DND-41 (cell line): ENCODE measurements at places on chromosomes 7 and 10.
A peak's percentile ranks its signal among the peaks of the same experiment; 100 is the strongest.

GRCh38 chr7:149469806-149470205 is 8.9 kb upstream of the ZNF777 start:
- no peak for DNase-seq

DNA sequence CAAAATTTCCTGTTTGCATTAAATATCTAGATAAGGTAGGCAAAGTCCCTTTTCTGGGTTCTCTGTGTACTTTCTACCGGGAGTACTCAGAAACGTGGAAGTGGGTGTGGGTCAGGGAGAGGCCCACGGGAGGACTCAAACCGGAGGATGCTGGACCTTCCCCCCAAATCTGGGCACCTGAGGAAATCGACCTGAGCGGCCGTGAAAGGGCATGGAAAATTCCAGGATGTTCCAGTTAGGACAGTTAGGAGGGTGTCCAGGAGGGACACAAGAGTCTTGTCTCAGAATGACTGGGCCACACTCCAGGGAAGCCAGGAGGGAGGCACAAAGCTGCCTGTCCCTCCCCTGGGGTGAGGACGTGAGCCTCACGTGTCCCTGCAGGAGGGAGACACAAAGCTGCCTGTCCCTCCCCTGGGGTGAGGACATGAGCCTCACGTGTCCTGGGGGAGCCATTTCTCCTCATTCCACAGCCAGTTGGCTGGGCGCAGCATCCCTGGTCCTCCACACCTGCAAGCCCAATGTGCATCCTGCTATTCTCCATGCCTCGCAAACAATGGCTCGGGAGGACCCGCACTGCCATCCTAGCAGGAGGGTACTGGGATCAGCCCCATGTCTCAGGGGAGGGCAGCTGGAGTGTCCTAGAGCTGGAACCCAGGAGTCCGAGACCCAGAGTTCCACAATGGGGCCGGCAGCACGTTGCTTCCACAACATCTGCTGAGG is 190.5 kb upstream of the PPP2R2D start:
- DNase-seq, result no peak

DNA sequence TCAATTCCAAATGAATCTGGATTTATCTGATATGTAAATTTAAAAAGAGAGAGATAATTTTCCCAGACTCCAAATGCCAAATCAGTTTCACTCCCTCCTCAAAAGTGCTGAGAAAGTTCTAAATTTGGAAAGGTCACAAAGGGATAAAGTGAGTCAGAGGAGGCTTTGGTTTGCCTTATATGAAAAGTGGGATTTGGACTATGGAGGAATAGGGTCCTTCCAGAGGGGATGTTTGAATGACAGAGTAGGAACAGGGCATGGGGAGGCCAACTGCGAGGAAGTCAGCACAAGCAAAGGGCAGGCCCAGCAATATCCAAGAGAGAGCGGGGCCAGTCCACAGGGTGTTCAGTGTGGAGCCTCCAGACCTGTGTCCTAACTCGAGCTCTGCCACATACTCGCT is 9.8 kb upstream of the FAS start:
- no peak for DNase-seq

DNA sequence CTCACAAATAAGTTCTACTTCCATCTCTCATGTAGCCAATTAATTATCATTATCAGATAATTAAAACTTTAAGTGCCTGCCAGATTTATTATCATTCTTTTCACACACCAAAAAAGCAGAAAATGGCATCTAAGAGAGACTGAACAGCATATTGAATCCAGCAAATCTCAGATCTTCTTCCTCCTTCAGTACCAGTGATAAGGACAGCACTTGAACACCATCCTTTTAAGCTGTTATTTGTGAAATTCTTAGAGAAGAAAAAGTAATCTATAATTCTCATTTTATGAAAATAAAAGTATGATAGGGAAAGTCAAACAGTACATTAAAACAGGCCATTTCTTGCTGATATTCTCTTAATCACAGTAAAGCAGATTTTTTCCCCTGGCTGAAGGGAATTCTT is 104.5 kb downstream of the ELAPOR2 start:
- DNase-seq, result no peak

GRCh38 chr7:158458716-158459282 is 128.8 kb downstream of the PTPRN2 start:
- no peak for DNase-seq

- no peak for DNase-seq
Measured at GRCh38 chr10:71258446-71259145, 46.2 kb downstream of the UNC5B start.

DNA sequence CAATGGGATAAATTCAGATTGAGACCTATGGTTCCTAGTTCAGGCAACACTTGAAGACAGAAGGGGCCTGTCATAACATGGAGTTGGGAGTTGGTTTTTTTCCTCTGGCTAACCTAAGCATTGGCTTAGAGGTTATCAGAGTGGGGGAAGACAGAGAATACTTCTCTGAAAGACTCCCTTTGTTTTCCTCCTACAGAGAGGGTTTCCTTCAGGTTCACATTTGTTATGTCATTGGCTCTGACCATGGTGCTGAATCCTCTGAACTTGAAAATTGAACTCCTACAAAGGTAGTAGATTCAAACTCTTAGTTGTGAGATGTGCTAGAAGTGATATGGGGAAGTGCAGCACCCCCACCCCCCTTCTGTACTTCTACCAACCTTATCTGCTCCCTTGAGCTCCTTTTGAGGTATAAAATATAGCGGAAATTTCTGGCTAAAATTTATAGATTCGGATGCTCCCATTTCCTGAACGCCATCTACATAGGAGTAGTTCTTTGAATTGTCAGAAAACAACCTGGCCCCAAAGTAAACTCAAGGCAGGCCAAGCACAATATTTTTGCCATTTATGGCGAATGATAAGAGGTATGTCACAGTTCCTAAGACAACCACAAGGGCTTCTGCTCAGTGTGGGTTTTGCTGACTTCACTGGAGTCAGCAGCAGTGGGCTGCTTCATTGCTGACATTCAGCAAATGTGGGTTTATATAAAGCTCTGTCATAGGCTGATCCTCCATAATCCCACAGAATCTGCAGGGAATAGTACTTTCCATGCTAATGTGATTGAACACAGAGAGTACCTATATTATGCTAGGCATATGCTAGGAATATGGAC is 131.6 kb upstream of the KLF14 start:
- DNase-seq, result peak; percentile 43

- no peak for DNase-seq
Measured at GRCh38 chr10:5643346-5644067, 22.9 kb downstream of the ASB13 start.

GRCh38 chr7:42686594-42687156 is 225.2 kb downstream of the C7orf25 start:
- no peak for DNase-seq

GRCh38 chr10:62763155-62763554 is 41.4 kb upstream of the ADO start:
- no peak for DNase-seq

GRCh38 chr10:129766611-129767550 is 197.2 kb downstream of the EBF3 start:
- no peak for DNase-seq

GRCh38 chr7:41052736-41053135 is 650.2 kb downstream of the INHBA start:
- no peak for DNase-seq

- peak; percentile 80 for DNase-seq
Measured at GRCh38 chr10:35336084-35336831, at the start of gene CCNY. TSS of gene CCNY (plus strand) at chr10:35336509. CDS start at chr10:35337054, 545 bp downstream.

- no peak for DNase-seq
Measured at GRCh38 chr7:90188281-90188680, 23.3 kb upstream of the STEAP2 start.

GRCh38 chr10:46293832-46294640 is 7.2 kb downstream of the ANTXRL start:
- no peak for DNase-seq

GRCh38 chr7:78063758-78064157 is 265.2 kb downstream of the PHTF2 start:
- no peak for DNase-seq

- no peak for DNase-seq
Measured at GRCh38 chr7:65907501-65908198, 34.8 kb downstream of the VKORC1L1 start.

DNA sequence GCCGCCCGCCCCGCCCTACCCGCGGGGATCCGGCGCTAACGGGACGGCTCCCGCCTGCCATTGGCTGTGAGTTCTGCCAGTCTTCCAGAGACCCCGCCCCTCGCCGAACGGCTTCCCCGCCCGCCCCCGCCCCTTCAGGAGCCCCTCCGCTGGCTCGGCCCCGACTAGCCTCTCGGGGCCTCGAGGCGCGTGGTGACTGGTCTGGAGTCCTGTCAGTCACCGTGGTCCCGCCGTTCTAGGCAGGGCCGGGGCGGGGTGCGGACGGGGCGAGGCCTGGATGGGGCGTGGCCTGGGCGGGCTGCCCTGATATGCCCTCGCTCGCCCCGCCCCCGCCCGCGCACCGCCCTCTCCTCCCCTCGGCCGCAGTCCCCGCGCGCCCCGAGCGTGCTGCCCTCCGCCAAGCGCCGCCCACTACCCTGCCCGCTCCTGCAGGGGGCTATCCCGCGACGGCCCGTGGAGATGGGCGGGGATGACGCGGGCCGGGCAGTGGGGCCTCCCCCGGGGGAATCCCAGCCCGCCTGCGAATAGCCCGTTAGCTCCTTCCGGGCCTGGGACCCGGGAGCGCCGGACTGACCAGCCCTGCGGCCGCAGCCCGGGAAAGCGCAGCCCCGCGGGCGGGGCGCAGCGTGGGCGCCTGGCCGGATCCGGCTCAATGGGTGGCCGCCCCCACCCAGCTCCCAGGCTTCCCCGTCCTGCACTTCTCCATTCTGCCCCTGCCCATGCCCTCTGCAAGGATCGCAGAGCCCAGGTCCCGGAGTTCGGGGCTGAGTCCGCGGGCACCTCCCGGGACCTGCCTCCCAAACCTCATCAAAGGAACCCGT is 444 bp upstream of the HIP1 start:
- DNase-seq, result peak; percentile 99

DNA sequence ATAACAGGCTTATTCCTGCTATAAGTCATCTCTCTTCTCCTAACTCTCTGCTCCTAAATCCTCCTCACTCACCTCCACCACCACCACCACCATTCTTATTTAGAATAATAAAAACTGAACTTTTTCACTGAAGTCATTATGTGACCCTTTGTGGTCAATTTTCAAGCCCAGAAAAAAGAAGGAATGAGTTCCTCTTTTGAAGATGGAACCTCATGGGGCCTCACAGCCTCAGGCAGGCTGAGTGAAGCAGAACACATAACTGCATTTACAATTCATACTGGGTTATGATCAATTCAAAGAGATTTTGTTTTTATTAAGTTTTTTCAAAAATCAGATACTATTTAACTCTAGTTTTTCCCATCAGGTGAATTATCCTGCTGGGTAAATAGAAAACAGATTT is 29.8 kb downstream of the PNLIPRP3 start:
- DNase-seq, result no peak

- no peak for DNase-seq
Measured at GRCh38 chr7:8063706-8064297, 95.2 kb downstream of the GLCCI1 start.

DNA sequence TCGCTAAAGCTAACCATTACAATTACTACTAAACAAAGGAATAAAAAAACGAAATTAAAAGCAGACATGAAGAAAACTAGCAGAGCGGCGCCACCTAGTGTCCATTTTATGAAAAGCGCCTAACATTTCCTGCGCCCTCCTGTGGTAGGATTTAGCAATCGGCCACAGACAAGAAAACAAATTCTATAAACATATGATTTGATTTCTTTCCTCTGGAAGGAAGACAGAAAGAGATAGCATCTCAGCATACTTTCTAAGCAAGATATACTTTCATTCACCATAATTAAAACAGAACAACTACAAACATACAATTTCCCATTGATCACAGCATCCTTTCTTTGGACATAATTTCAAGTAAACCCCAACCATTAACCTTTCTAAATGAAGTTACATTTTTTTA is 337.7 kb upstream of the NPVF start:
- peak; percentile 70 for DNase-seq

- DNase-seq, result no peak
Measured at GRCh38 chr7:136710751-136711150, 157.7 kb upstream of the CHRM2 start.

DNA sequence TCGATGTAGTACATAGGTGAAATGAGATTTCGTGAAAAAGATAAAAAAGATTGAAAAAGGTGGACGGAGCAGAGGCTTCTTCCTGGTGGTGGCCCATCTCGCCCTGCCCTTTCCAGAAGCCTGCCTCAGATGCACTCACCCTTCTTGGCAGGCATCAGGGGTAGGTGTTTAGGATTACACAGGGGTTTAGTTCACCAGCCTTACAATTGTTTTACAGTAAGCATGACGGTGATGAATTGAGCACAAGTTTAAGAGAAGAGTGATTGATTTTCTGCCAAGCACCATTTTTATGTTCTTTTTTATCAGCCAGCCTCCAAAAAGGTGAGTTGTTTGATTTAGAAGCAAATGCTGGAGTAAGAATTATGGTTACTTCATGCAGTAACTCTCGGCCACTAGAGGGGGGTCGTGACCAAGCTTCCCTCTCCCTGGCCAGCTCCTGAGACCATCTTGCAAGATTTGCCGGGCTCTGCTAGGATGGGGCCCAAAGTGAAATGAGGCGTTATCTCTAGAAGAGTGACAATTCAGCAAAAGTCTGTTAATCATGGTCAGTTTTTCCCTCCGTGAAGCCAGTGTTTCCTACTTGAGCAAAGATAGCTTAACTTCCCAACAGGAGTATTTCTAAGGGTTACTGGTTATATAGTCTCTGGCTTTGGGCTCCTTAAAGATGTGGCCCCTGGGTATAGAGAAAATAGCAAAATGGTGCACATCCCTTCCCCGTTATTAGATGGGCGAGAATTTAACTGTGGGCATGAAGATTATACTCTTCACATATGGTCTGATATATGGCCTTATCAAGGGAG is 228.8 kb downstream of the BMPER start:
- peak; percentile 34 for DNase-seq

GRCh38 chr7:127794551-127794950 is 142.6 kb downstream of the SND1 start:
- no peak for DNase-seq

DNA sequence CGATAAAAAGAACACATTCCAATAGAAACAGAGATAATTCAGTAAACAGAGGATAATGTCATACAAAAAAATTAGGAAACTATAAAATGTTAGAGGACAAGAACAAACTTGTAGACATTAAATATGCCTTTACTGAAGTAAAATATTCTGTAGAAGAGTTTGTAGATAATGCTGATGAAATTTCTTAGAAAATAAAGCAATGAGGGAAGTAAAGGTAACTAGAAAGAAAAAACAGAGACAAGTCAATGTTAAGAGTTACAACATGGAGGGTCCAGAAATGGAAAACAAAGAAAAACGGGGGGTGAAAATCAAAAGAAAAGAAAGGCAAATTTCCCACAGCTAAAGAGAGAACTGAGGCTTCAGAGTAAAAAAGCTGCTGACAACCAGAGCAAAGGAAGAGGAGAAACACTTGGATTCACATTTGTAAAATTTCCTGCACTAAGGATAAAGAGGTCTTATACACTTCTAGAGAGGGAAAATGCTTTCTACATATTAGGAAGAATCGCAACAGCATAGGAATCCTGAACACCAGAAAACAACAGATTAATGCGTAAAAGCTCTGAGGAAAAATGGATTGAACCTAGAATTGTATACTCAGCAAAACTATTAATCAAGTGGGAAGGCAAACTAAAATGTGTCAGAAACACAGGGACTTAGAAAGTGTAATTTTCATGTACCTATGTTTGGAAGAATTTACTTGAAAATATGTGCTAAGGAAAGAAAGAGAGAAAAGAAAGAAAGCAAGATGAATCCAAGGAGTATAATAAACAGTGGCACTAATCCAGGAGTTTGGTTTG is 55.0 kb upstream of the AGR3 start:
- DNase-seq, result no peak

- peak; percentile 32 for DNase-seq
Measured at GRCh38 chr7:95690367-95690947, 81.9 kb upstream of the DYNC1I1 start.

- no peak for DNase-seq
Measured at GRCh38 chr10:109173937-109174336, 749.4 kb downstream of the XPNPEP1 start.
